Small intestine (tissue), 16 donors: ENCODE measurements at places on chromosomes 7 and 10. TPM values are rescaled to one million over a fixed set of nuclear protein-coding genes. Genes with fewer than 3 reads are reported as not detected.

The ADAM22 gene
- polyA plus RNA-seq = 7.6 TPM

The PILRA gene
- polyA plus RNA-seq = 0.81 TPM

DNA sequence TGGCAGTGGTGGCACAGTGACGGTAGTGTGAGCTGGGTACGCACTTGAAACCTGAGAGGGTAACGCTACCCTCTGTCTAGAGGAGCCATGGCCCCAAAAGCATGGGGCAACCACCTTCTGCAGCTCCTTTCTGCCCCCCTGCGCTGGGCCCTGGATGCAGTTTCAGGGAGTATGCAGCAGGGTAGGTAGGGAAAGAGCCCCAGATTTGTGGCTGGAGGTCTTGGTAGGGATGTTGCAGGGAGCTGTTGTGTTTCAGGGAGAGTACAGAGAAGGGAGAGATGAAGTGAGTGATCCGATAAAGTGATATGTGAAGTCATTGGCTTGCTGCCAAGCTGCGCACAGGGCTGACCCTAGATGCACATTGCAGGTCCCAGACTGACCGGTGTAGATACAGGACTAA, 2.7 kb upstream of the PGAM2 start:
- H3K36me3 ChIP-seq = peaks cover 6% of the 10 kb centered on the region
- no peak for DNase-seq
- H3K27ac ChIP-seq = no peak overlapping the region
- H3K27me3 ChIP-seq = peaks cover 19% of the 10 kb centered on the region
- H3K4me3 ChIP-seq = no peak overlapping the region

DNA sequence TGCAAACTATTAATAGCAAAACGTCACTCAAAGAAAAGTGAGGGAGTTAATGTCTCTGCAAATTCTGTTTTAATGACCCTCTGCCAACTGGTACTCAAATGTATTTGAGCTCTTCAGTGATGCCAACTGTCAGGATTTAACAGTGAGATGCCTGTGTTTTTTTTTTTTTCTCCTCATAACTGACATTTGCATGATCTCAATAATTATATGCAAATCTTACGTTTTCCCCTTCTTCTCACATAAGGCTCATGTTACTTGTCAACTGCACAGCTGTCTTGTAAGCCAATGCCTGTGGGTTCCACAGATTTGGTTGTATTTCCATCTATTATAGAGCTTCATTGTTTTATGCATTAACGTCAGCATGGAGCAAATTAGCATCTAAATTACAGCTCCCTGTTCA, 38.2 kb downstream of the PPP1R3A start:
- DNase-seq = no peak
- no peak overlapping the region for H3K4me3 ChIP-seq
- H3K27me3 ChIP-seq = no peaks in the 10 kb centered on the region
- H3K36me3 ChIP-seq = no peaks in the 10 kb centered on the region

- H3K4me3 ChIP-seq = no peak overlapping the region
- H3K4me1 ChIP-seq = no peaks in the 10 kb centered on the region
- H3K27me3 ChIP-seq = no peaks in the 10 kb centered on the region
- H3K27ac ChIP-seq = no peak overlapping the region
- no peaks in the 10 kb centered on the region for H3K36me3 ChIP-seq
- peak; percentile 77 for DNase-seq
Observed at GRCh38 chr10:19819419-19820033, 3.3 kb downstream of the PLXDC2 start.

The TSPAN12 gene
- polyA plus RNA-seq = 31.3 TPM

DNA sequence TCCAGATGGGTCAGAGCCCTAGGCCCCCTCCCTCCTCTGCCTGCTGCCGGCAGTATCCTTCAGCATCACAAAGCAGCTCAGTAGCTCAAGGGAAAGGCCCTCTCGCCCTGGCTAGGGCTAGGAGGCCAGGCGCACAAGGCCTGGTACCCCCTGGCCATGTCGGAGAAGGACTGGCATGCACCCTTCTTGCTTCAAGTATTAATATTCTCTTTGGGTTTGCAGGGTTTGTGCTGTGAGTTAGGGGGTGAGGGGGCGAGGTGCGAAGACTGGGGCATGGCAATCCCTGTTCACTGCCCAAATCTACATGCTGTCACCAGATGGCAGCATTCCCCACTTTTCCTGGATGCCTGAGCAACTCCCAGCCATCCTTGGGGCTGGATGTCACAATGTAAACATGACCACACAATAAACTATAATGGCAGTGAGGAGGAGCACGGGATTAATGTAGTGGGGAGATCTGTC, 105.2 kb downstream of the NEURL1 start:
- peak; percentile 77 for DNase-seq
- H3K4me3 ChIP-seq = no peak overlapping the region
- no peaks in the 10 kb centered on the region for H3K36me3 ChIP-seq
- H3K4me1 ChIP-seq = no peaks in the 10 kb centered on the region

GRCh38 chr10:108052981-108053380, 888.5 kb upstream of the SORCS1 start:
- no peak overlapping the region for H3K4me3 ChIP-seq
- no peaks in the 10 kb centered on the region for H3K4me1 ChIP-seq
- DNase-seq = no peak
- H3K36me3 ChIP-seq = no peaks in the 10 kb centered on the region
- no peaks in the 10 kb centered on the region for H3K27me3 ChIP-seq
- H3K27ac ChIP-seq = no peak overlapping the region

DNA sequence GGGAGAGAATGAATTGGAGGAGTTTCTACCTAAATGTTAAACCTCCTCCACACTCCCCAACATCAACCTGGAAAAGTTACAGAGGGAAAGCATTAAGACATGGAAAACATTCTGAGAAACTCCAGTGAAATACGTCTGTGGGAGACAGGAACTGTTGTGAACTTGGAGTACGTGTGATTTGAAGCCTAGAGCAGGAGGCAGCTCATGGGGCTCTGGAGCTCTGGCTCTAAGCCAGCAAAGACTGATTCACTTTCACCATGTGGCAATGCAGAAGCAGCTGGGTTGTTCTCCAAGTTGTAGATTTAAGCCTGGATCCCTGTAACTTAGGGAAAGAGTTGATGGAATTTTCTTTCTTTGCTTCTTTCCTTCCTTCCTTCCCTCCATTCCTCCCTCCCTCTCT, 503.2 kb downstream of the NRG3 start:
- no peak overlapping the region for H3K4me3 ChIP-seq
- H3K27ac ChIP-seq = no peak overlapping the region
- no peaks in the 10 kb centered on the region for H3K27me3 ChIP-seq
- no peaks in the 10 kb centered on the region for H3K4me1 ChIP-seq

DNA sequence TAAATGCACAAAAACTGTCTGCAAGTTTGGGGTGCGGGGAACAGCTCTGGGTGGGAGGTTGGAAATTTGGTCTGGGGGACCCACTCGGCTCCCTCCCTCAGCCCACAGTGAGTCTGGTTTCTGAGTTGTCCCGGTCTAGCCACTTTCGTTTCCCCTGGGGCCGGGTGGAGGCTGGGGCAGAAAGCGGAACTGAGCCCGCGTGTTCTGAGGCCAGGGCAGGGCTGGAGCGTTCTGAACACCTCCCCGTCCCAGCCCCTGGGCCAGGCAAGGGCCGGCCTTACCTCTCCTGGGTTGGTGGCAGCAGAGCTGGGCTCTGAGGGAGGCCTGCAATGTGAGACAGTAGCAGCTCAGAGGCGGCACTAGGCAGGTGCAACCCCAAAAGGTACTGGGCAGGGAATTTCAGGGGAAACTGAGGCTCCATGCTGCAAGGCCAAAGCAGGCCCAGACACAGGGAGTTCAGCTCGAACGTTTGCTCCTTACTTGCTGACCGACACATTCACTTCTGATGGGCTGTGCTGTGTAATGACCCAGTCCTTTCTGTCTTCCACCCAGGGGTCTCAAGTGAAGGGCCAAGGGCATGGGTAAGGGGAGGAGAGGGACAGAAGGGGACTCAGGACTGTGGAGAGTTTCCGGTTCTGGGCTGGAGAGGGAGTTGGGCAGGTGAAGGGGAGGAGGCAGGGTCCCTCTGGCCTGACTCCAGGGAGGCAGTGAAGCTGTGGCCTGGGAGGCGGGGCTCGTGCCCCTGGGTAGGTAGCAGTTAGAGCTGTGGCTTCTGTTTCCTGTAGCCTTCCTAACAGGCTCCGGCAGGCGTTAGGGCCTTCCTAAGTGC, 3.0 kb downstream of the IRF5 start:
- no peaks in the 10 kb centered on the region for H3K36me3 ChIP-seq
- H3K4me1 ChIP-seq = no peaks in the 10 kb centered on the region
- no peak for DNase-seq
- H3K4me3 ChIP-seq = no peak overlapping the region

The KIN gene
- polyA plus RNA-seq = 11.0 TPM

GRCh38 chr7:101900103-101900502, 82.7 kb downstream of the CUX1 start:
- H3K27ac ChIP-seq = no peak overlapping the region
- peaks cover 33% of the 10 kb centered on the region for H3K36me3 ChIP-seq
- H3K4me3 ChIP-seq = no peak overlapping the region
- no peaks in the 10 kb centered on the region for H3K4me1 ChIP-seq

The RAPGEF5 gene
- polyA plus RNA-seq = 5.4 TPM

- H3K36me3 ChIP-seq = no peaks in the 10 kb centered on the region
- H3K4me1 ChIP-seq = no peaks in the 10 kb centered on the region
- no peak overlapping the region for H3K27ac ChIP-seq
- DNase-seq = no peak
Observed at GRCh38 chr7:148931470-148931869, 47.4 kb upstream of the EZH2 start.

DNA sequence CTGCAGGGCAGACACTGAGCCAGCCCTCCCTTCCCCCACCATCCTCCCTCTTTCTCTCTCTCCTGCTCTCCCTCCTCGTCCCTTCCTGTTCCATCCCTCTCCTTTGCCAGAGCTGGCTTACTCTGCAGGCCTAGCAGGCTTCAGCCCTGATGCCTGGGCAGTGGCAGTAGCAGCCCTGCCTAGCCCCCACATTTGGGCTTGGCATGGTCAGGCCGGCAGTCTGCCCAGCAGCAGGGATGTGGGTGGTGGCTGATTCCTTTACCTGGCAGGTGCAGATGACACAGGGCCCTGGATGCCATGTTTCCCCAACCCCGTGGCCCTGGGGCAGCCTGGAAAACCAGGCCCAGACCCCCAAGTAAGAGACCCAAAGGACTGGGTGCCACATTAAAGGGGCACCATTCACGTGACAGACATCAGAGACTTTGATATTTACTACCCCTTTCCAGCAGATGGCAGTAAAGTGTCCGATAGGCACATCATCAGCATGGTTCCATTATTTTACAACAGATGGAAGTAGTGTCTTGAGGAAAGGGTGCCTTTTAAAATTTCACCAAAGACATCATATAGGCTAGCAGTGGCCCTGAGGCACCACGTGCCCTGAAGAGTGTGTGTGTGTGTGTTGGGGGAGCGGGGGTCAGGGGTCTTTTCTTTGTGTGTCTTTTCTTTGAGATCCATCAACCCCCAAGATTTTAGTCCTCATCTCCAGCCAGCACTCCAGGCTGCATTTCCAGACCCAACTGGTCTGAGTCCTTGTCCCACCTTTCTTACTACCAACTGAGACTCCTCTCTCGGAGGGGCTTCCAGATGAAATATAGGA, 5.9 kb downstream of the KCP start:
- no peaks in the 10 kb centered on the region for H3K36me3 ChIP-seq
- no peak overlapping the region for H3K4me3 ChIP-seq

GRCh38 chr10:103551619-103552602, 58.4 kb downstream of the NEURL1 start:
- no peaks in the 10 kb centered on the region for H3K4me1 ChIP-seq
- H3K27ac ChIP-seq = peak overlapping the region; percentile 24
- no peak for DNase-seq
- no peaks in the 10 kb centered on the region for H3K27me3 ChIP-seq
- H3K36me3 ChIP-seq = no peaks in the 10 kb centered on the region
- H3K4me3 ChIP-seq = no peak overlapping the region

The GTF2IRD1 gene
- 13.2 TPM for polyA plus RNA-seq

The SPDYE8 gene
- polyA plus RNA-seq = not detected

DNA sequence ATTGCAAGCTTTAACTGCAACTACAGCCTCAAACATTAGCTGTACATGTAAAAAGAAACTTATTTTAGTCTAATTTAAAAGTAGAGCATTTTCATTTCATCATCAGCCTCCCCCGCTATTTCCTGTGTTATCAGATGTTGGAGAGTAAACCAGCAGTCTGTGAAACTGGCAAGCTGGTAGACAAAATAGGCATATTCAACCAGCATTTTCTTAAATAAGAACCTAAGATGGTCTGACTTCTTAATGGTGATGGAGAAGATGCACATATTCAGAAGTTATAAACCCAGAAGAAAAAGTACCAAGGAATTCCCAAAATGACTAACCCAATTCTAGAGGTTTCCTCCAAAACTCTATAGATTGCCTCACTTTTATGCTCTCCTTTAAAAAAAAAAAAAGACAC, 24.9 kb downstream of the PIK3AP1 start:
- no peaks in the 10 kb centered on the region for H3K27me3 ChIP-seq
- no peaks in the 10 kb centered on the region for H3K4me1 ChIP-seq
- no peak for DNase-seq

The RAB11FIP2 gene
- polyA plus RNA-seq = 13.6 TPM

GRCh38 chr10:124650820-124651401, 93.3 kb downstream of the FAM53B start:
- H3K4me1 ChIP-seq = peaks cover 45% of the 10 kb centered on the region
- no peaks in the 10 kb centered on the region for H3K27me3 ChIP-seq
- no peak overlapping the region for H3K4me3 ChIP-seq

GRCh38 chr10:70125918-70126552, 6.6 kb downstream of the AIFM2 start:
- H3K27me3 ChIP-seq = no peaks in the 10 kb centered on the region
- H3K4me1 ChIP-seq = no peaks in the 10 kb centered on the region
- no peak overlapping the region for H3K27ac ChIP-seq
- DNase-seq = no peak
- H3K36me3 ChIP-seq = peaks cover 8% of the 10 kb centered on the region

The TFEC gene
- polyA plus RNA-seq = 0.82 TPM

GRCh38 chr10:91220954-91221675, 652 bp downstream of the PCGF5 start:
- H3K27me3 ChIP-seq = no peaks in the 10 kb centered on the region
- DNase-seq = peak; percentile 46
- H3K4me3 ChIP-seq = peak overlapping the region; percentile 85
- peaks cover 8% of the 10 kb centered on the region for H3K4me1 ChIP-seq
